ENCODE measurements at places on chromosomes 7 and 10.

DNA sequence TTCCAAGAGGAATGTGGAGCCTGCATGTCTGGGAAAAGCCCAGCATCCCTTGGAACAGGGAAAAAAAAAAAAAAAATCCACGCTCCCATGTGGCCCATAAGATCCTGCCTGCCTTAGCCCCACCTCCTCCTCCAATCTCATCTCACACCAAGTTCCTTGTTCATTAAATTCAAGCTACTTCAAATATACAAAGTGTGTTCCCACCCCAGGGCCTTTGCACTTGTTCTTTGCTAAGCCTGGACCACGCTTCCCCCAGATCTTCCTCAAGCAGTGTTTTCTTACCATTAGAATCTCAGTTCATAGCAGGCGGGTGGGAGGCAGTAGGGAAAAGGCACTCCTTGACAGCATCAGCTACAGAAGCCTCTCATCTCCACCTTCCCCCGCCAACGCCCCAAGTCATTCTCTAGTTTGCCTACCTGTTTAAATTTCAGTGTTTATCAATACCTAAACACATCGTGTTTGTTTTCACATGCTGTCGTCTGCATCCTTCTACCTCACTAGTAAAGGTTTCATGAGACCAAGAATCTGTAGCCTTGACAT lies 262.8 kb downstream of the FGFR2 start:
- DNase-seq, result no peak

DNA sequence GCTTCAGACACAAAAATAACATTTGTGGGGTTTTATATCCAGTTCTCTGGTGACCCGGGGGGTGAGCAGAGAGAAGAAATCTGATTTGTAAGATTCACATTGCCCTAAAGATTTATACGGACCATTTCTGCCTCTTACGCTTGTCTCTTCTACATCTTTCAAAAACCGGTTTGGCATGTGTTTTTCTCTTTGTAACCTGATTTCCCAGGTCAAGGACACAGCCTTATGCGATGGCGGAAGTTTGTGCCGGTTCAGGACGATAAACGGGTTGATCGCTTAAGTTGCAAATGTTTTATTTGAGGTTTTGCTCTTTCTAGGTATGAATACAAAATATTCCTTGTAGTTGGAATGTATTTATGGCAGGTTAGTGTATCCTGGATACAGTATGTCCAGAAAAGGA lies 61.6 kb upstream of the SH2B2 start:
- no peak for DNase-seq

GRCh38 chr7:104534149-104534548 lies 205.7 kb downstream of the LHFPL3 start:
- DNase-seq, result no peak

DNA sequence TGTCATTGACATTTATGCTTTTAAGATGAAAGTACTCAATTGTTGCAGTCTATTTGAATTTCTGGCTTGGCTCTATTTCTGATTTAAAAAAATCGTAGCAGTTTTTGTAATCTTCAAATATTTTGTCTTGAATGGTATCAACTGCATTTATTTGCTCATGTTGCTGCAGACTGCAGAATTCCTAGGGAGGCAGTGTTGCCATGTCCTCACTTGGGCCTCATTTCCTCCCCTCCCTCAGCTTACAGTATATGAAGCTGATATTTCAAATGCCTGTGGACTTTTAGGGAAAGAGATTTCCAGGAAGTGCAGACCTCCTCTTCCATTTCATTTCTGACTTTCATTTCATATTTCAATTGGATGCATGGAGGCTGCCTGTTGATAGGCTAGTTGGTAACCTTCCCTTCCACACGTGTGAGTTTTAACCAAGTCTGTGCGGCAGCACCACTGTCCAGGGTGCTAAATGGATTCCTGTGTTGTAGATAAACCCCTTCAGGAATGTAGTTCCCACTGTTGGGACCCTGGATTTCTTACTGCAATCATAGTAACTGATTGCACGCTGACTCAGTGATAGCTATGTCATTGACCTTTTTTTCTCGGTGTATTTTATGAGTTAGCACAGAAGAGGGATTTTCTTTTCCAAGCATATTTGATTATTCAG lies 17.5 kb downstream of the VPS50 start:
- no peak for DNase-seq

DNA sequence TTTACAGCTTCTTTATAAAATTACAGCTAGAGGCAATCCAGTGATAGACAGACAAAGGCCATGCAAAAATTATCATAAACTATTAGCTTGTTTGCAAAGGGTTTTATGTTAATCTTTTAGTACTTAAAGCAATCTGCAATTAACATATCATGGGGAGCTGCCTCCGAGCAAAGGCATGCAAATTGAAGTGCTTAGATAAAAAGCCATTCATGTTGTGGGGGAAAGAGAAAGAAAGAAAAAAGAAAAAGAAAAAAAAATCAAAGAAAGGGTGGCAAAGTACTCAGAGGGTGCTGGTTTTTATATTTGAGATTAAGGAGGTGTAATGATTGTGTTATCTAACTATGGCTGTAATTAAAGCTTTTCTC lies 799.5 kb downstream of the LRMDA start:
- DNase-seq, result no peak

DNA sequence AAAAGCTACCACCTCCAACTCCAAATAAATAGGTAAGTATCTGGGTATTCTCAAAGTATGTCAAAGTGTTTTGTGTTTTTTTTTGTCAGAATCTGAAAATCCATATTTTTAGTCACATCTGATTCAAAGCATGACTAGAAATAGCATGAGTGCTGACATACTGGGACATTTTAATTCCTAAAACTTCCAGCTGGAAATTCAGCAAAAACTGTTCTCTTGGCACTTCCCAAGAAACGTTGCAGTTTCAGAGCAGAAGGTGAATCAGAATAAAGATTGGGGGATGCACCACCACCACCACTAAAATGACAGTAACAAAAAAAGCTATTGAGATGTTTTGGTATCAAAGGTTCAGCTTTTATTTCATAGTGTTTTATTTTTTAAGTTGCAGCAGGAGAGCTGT lies 724.6 kb upstream of the CELF2 start:
- no peak for DNase-seq

DNA sequence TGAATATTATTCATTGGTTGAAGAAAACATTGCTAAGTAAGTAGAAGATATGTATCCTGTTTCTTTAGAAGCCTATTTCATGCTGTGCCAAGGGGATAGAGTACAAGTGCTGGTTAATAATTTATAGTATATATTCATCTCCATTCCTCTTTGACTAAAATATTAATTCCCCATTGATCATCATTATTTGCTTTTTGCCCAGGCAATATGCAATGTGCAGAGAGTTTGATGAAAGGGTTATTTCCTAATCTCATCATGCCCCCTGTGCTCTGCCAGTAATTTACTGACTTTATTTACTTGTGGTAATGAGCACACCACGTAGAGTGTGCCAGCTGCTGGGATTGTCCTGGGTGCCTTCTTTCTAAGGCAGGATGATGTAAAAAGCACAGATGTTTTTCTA lies 180.9 kb downstream of the REEP3 start:
- DNase-seq, result no peak

DNA sequence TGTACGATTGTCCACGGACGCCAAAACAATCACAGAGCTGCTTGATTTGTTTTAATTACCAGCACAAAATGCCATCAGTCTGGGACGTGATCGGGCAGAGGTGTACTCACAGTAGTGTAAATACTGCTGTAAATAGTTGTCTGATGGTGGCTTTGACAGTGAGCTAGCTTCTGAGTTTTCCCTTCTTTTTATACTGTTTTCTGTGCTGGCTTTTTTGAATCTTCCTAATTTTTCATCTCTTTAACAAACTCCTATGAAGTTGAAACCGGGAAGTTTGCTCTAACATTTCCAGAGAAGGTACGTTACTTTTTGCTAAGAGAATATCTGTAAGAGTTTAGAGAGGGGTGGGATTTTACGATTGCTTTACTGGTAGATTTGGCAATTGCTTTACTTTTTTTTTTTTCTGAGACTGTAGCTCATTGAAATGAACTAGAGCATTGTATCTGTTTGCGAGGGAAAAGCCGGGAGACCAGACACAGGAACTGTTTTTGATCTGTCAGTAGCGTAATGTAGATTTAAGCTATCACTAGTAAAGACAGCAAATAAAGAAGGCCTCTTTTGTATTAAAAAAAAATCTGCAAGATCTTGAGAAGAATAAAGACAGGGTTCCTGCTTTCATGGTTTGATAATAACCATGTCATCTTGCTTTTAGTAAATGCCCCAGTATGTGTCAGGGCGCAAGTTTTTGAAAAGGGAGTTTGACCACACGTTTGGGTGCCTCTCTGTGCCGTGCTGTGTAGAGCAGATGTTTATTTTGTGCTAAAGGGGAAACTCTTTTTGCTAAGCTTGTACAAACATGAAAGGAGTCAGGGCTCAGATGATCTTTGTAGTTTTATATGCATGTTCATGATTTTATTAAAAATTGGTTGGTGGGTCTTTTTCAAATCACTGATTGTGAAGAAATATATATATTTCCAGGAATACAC lies 712 bp downstream of the FOXP2 start:
- no peak for DNase-seq

GRCh38 chr7:116315803-116316202 lies 105.5 kb downstream of the TES start:
- DNase-seq, result no peak

GRCh38 chr10:46220872-46221538 lies 65.8 kb upstream of the ANTXRL start:
- DNase-seq, result no peak

DNA sequence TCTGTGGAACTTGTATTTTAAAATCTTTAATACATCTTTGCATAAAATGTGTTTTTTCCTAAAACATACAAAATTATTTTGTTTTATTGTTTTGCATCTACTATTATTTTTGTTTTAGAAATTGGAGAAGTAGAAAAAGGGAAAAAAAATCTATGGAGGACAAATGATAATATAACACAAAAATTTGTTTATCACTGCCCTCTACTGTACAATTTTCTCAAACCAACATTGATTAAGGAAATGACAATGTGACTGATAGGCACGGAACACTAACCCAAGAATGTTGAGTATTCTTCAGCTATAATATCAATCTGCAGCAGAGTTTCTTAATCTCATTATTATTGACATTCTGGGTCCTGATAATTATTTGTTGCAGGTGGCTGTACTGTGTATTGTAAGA lies 9.5 kb upstream of the ING3 start:
- DNase-seq, result no peak

GRCh38 chr7:73466112-73466511 lies 32.5 kb downstream of the FZD9 start:
- DNase-seq, result no peak

GRCh38 chr7:47619806-47620205 lies 37.9 kb upstream of the TNS3 start:
- no peak for DNase-seq

GRCh38 chr10:80540981-80541750 lies 3.5 kb downstream of the SH2D4B start:
- no peak for DNase-seq

- DNase-seq, result no peak
These were observed 151.4 kb downstream of the IMMP2L start for GRCh38 chr7:111410899-111411298.

DNA sequence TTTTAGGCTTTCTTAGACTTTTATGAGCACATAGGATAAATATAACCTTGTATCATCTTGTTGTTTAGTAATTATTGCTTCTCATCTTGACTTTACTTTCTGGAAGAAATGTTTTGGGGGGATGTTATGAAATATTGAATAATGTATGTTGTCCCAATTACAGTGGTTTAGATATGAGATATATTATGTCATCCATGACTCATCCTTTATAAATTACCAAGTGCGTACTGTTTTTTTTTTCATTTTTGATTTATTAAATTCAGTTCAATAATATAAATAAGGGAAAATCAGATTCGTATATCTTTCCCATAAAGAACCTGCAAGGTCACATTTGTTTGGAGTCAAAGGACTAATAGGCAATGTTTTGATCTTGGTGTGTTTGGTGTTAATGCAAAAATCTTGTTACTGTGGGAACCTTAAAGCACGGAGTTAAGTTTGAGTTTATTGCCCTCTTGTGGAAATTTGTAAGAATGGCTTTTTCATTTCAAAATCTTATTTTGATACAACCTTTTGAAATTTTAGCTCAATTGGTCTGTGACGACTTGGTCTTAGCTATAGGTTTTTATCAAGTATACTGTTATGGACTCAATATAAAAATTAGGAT lies 108.6 kb downstream of the SRI start:
- no peak for DNase-seq

DNA sequence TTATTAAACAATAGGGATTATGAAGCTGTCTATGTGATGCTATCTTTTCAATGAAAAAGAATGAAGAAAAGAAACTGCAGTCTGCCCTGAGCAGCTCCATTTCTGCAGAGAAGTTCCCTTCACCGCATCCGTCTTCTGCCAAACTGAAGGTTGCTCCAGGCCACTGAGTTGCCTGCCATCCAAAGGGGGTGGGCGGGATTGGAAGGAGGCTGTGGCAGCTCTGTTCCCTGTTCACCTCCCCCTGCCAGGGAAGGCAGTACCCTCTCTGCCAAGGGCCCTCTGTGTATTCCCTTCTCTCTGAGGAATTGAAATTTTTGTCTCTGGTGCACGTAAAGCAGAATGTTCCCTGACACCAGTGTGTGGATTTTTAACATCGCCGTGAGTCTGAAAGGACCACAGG lies 243.1 kb upstream of the GHITM start:
- DNase-seq, result no peak

- no peak for DNase-seq
These were observed 22.0 kb upstream of the GSAP start for GRCh38 chr7:77438131-77438530.

DNA sequence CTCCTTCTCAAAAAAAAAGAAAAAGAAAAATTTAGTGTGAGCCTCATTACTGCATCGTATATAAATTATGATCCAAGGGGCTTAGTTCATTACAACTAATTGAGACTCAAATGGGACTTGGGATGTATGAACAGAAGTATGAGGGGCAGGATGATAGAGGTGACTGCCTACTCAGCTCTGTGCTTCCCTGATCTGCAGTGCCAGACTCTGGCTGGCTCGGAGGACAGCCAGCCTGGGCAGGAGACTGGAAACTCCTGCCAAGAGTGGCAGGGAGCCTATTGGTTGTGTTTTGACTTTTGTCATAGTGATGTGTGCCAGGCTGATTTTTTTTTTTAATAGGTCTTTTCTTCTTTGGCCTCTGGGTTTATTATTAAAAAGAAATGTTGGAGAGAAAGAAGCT lies 73.8 kb upstream of the GTF2IRD1 start:
- DNase-seq, result peak; percentile 78

- DNase-seq, result no peak
These were observed 76.0 kb upstream of the PDGFA start for GRCh38 chr7:595621-596010.

DNA sequence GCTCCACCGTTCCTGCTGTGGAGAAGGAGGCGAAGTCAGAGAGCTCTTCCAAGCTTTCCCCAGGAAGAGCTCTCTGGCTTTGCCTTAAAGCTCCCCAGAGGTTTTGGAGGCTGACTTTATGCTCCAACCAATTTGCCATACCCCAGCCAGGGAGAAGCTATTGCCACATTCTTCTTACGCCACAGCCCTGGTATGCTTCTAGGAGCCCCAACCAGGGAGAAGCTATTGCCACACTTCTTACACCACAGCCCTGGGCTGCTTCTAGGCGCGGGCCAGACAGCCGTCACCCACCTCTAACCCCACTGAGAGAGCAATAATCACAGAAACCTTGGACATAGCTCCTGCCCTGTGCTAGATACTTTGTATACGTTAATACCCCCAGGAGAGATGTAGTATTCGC lies 951 bp downstream of the ELOVL3 start:
- DNase-seq, result no peak

GRCh38 chr7:37251222-37251621 lies 197.4 kb downstream of the ELMO1 start:
- no peak for DNase-seq

All from tibial artery (tissue), 4 donors.